ENCODE measurements at places on chromosomes 2 and 18.

- DNase-seq, result no peak
These were observed 30.9 kb downstream of the SKA1 start for GRCh38 chr18:50405582-50406271.

GRCh38 chr2:59583173-59583765 is 970.2 kb downstream of the BCL11A start:
- DNase-seq, result no peak

- DNase-seq, result no peak
These were observed 187.9 kb downstream of the NEDD4L start for GRCh38 chr18:58231930-58232329.

GRCh38 chr18:10022365-10022764 is 108.5 kb downstream of the VAPA start:
- no peak for DNase-seq

DNA sequence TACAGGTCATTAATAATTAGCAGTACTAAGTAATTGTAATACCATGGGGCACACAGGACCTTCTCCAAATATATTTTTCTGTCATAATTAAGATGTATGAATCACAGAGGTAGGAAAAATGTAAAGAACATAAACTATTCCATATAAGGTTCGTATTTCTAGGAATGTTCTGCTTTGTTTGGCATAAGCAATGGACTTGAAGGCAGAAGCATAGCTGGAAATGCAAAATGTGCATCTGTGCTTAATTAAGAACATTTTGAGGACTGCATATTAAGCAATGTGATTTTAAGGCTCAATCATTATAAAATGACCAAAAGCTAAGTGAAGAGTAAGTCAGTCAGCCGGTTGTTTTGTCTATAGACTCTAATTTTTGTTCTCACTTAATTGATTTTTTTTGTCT is 123.2 kb downstream of the RBM43 start:
- DNase-seq, result no peak

GRCh38 chr2:239935789-239936758 is 89.1 kb downstream of the NDUFA10 start:
- DNase-seq, result no peak

GRCh38 chr2:223644136-223644535 is 42.0 kb upstream of the SCG2 start:
- no peak for DNase-seq

GRCh38 chr2:70010576-70011111 is 49.2 kb upstream of the ASPRV1 start:
- no peak for DNase-seq

GRCh38 chr2:45943219-45944044 is 292.0 kb downstream of the PRKCE start:
- no peak for DNase-seq

- DNase-seq, result no peak
These were observed 196.6 kb upstream of the COPS8 start for GRCh38 chr2:236888794-236889780.

DNA sequence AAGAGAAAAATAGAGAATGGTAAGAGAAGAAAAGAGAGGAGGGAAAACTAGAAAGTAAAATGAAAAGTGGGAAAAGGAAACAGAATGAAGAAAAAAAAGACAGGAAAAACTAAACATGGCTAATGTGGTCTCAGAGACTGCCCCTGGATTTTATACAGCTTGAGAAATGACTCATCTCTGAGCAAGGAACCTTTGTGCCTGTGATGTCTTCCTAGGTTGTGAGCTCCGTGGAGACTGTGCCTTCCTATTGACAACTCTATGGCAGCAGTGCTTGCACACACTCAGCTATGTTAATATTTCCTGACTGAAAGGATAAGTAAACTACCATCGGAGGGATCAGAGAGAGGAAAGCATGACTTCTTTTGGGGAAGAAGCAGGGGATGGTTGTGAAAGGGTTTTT is 203.8 kb downstream of the RDH14 start:
- DNase-seq, result no peak

- DNase-seq, result no peak
These were observed 98.1 kb downstream of the AGAP1 start for GRCh38 chr2:235591921-235592320.

DNA sequence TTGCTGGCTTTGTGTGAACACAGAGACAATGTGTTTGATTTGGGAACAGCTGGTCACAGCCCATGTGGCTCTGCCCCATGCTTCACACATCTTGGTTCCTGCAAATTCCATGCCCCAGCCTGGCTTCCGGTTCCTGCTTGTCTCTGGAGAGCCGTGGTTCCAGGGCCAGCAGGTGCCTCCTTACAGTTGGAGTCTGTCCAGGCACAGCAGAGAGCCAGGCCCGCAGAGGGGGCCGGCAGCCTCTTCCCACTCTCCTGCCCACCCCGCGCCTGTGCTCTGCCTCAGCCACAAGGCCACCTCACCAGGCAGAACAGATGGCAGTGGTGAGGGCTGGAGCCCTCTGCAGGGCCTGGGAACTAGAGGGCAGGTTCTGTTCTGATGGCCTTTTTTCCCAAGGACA is 81.5 kb downstream of the LDLRAD4 start:
- no peak for DNase-seq

GRCh38 chr18:13269521-13270011 is 51.0 kb downstream of the LDLRAD4 start:
- DNase-seq, result no peak

DNA sequence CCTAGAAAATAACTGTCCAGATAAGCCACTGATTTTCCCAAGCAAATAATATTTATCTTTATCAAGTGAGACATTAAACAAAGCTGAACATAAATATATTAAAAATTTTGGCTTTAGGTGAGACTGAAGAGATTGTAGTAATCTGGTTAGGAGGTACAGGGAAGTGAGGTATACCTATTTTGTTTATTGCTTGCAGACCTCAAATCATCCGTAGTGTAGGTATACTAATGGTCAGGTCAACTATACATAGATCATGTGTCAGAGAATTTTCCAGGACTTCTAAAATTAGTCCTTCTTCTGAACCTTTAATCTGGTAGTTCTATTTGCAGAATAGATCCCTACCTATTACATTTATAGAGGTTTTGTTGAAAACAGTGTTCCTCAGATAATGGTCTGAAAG is 41.5 kb downstream of the SP140 start:
- DNase-seq, result no peak

DNA sequence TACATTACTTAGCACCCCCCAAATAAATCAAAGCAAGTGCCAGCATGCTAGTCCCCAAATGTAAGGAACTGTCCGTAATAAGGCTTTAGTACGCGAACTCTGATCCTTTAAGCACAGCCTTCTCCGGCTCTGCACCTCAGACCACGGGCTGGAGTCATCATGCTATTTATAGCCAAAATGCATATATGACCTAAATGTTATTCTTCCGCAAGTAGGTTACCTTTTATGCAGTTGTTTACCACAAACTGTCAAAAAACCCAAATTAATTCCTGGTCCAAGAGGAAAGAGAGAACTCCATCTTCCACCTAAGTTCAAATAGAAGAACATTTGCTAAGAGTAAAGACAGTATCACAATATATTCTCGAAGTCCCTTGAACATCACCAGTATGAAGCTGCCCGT is 42.7 kb downstream of the ZNF516 start:
- no peak for DNase-seq

GRCh38 chr2:61419129-61419528 is 51.8 kb downstream of the USP34 start:
- DNase-seq, result peak; percentile 50

DNA sequence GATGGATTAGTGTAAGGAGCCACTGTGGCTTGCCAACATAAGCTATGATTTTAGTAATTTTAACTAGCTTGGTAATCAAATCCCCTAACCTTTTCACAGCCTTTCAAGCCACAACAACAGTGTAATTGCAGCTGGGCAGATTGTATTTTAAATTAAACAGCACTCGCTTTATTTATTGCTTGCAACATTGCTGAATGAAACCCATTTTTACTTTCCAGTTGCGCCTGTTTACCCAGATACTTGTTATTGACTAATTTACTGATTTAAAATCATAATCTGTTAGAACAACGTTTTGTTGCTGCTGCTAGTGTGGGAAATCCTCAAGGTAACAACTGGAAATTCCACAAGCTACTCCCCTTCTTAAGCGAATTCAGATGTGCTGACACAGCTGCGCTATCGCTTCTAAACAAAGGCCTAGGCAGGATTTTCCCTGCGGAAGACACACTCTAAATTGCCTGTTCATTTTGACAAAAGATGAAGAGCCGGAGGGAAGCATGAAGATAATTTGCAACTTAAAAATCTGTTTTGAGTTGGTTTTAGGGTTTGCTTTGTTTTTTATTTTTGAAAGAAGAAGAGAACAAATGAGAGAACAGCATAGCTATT is 283.9 kb downstream of the ALPK2 start:
- no peak for DNase-seq

DNA sequence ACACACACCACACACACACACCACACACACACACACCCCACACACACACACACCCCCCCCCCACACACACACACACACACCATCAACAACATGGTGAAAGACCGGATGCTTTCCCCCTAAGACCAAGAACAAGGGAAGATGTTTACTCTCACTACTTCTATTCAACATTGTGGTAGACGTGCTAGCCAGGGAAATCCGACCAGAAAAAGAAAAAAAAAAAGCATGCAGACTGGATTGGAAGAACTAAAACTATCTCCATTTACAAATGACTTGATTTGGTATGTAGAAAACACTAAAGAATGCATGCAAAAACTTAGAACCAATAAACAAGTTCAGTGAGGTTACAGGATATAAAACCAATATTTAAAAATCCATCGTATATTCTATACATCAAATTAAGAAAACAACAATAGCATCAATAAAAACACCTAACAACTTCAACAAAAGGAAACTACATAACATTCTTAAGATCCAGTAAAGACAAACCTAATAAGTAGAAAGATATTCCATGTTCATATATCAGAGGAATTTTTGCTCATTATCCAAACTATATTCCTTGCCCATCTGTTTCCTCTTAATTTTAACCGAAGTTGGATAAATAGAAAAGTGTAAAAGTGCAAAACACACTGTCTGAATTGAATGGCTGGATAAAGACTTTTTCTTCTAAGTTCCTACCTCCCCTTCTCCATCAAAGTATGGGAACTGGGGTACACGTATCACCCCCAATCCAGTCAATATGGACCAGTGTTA is 51.5 kb upstream of the RNU4ATAC start:
- DNase-seq, result no peak

DNA sequence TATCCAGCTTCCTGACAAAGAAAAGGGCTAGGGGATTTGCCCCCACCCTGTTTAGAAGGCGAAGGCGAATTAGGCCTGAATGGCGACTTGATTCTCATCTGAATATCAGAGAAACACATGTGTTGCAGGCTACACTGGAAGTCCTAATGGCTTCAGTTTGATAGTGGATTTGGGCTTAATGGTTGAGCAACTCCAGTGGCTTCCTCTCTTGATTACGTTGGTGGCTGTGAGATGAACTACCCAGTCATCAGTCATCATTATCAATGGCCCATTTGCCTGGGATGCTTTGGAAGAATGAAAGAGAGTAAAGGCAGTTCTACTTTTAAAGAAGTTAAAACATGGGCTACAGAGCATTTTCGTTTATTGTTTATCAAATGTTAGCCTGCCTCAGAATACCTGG is 60.9 kb upstream of the IL1R1 start:
- DNase-seq, result no peak

GRCh38 chr18:40469316-40469715 is 1485.7 kb upstream of the PIK3C3 start:
- DNase-seq, result no peak

Measured in CD4-positive, alpha-beta T cell treated with Interleukin-10 for 1 hour (primary cell).